ENCODE measurements at places on chromosomes 11 and 22.

- DNase-seq: no peak
These were observed 22.8 kb upstream of the P2RY6 start for GRCh38 chr11:73249304-73249703.

DNA sequence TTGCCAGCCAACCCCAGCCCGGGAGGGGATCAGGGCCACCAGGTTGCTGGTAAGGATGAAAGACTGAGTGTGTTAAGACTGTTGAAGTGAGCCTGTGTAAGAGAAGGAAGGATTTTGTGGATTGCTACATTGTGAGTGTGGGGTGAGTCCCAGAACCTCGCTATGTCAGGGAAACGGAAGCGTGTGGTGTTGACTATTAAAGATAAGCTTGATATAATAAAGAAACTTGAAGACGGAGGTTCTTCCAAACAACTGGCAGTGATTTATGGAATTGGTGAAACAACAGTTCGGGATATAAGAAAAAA is 627 bp downstream of the JRKL start:
- no peak for DNase-seq

DNA sequence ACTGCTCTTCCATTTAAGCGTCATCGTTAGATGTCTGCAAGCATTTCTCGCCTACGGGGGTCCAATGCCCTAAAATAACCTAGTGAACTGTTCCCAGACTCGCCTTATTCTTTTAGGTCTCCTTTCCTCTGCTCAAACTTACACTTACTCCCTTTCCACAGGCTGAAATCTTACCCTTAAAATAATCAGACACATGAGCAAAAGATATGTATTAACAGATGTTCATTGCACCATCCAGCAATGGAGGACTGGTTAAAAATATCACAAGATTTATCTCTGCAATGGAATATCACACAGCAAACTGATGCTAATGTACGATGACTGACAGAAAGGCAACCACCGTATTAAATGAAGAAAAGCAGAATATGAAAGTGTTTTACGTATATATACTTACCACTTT is 1.6 kb upstream of the CSTF3 start:
- DNase-seq: no peak

GRCh38 chr11:44416776-44417175 is 106.8 kb upstream of the ALX4 start:
- no peak for DNase-seq

GRCh38 chr11:118889797-118890196 is 6.1 kb downstream of the CXCR5 start:
- no peak for DNase-seq

GRCh38 chr22:46173152-46173551 is 22.8 kb downstream of the PPARA start:
- DNase-seq: no peak

- DNase-seq: no peak
These were observed 161.9 kb upstream of the TRPC6 start for GRCh38 chr11:101745756-101746155.

DNA sequence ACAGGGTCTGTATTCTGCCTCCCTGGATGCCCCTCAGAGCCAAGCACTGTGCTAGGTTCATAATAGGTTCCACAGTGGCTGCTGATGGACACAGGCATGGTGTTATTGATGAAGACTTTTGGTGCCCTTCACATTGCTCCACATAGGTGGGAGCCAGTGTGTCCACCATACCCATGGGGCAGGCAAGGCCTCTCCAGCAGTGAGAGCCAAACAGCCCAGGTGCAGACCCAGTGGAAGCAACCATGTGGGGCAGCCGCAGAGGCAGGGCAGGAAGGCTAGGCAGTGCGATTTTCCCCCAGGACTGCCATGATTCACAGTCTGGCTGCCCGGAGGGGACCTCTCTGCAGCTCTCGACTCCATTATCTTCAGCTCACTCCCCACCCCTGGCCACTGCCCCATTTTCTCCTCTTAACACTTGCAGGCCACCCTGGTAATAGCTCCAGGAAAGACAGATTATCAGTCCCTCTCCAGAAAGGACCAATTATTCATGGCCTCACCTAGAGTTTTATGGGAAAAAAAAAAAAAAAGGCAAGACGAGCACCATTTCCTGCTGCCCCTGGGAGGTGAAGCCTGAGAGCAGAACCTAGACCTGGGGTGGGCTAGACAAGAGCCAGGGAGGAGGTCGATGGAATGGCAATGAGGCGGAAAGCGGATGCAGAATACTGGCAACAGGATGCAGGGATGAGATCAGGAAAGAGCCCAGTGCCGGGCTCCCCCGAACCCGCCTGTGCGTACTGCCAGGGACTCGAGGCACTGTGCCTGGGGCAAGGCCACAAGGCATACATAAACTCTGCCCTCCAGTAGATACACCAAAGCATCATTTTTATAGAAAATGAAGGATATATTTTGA is 343.0 kb upstream of the NCAM1 start:
- DNase-seq: no peak

DNA sequence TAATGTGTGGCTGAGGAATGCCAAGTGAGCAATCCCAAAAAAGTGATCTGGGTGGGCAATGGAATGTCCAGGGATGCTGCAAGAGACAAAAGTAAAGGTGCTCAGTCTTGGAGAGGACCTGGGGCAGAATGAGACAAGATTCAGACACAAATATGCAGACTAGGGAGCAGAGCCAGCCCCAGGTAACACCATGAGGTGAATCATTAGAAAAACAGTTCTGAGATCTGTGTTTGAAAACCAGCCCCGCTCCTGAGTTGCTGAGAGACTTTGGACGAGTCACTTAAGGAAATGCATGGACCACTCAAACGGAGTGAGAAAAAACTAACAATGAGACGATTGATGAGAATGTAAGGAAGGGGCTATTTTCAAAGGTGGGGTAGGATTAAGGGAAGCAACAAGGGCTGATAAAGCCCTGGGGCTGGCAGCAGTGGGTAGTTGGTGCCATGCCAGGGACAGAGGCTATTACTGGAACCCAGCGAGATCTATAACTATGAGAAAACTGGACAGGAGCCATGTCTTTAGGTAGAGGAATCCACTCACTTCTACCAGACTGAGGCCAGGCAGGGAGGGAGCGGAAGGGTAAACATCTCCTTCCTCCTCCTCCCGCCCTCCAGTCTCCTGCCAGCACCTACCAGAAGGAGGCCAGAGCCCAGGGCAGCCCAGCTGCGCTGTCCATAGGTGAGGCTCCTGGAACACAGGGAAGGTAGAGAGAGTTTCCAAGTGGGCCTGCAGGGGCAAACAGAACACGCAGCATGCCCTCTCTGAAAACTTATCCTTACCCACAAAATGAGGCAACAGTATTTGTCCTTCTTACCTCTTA is 130.4 kb upstream of the TEAD1 start:
- no peak for DNase-seq

DNA sequence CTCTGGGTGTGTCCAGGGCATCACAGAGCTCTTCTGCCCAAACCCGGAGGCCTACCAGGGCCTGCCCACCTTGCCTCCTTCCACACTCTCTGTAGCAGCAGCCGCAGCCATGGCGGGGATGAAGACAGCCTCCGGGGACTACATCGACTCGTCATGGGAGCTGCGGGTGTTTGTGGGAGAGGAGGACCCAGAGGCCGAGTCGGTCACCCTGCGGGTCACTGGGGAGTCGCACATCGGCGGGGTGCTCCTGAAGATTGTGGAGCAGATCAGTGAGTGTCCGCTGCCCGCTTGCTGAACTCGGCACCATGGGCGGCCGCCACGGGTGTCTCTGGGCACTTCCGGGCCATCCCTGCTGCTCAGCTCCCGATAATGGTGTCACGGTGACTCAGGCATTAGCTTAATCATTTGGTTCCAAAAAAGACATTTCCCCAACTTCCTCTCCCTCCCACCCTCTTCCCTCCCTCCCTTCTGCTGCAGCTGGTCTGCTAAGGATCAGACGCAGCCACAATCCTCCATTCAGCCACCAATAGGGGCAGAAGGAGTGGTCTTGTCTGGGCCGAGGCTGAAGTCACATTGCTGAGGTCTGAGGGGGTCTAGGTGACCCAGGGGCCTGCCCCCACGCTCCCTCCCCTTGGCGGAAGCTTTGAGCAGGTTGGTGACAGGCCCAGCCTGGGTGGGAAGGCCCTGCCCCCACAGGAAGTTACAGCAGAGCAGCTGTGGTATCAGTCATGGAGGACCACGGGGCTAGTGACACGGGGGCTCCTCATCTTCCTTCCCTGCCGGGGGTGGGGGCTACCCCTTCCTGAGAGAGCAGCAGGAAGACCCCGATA is 950 bp downstream of the FERMT3 start:
- DNase-seq: peak; percentile 54

GRCh38 chr11:60116996-60117790 is 28.7 kb downstream of the MS4A2 start:
- DNase-seq: no peak

DNA sequence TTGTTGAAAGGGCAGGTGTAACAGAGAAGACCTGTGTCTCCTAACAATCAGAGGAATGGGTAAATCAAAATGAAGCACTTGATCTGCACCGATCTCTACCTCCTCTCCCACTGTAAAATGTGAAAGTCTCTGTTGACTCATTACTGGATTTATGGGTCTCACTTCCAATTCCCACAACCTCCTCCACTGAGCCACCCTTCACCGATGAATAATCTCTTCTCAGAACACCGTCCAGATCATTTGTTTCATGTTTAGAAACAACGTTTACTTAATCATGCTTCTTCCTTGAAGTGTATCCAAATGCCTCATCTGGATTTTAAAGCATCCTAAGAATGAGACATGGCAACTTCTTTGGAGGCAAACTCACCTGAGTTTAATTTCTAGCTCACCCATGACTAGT is 643.6 kb downstream of the ETS1 start:
- DNase-seq: no peak

DNA sequence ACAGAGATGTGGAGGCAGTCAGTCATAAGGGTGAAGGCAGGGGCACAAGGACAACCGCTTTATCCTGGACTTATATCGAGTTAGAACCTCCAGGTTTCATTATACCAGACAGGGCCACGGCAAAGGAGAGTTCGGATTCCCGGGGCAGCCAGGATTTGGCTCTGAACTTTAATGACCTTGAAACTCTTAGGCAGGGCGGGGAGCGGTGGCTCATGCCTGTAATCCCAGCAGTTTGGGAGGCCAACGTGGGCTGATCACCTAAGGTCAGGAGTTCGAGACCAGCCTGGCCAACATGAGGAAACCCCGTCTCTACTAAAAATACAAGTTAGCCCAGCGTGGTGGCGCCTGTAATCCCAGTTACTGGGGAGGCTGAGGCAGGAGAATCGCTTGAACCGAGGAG is 1.1 kb upstream of the MYRF start:
- DNase-seq: no peak
